ENCODE measurements at places on chromosomes 1 and 21.
A peak's percentile ranks its signal among the peaks of the same experiment; 100 is the strongest.

DNA sequence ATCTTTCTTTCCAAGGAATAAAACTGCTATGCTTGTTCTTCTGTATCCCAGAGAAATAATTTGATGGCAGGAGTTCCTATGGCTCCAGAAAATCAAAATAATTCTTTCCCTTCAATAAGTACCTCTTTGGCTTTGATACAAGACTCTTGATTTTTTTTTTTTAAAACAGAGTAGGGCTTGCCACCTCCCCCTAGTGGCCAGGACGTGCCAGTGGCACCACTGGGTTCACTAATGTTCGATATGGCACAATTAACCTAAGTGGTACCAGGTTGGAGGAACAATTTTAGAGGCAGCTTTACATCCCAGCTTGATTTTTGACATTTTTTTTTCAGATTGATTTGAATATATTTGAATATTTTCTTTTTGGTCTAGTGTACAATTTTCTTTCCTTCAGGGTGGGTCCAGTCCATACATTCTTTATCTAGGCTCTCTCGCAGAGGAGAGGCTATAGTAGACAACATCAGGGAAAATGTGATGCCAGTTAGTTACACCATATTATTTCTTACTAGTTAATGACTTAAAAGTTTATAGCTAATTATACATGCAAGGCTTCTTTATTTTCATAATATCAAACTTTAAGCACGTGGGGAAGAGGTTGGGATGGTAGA lies 330.9 kb downstream of the S1PR1 start:
- peak; percentile 18 for DNase-seq

DNA sequence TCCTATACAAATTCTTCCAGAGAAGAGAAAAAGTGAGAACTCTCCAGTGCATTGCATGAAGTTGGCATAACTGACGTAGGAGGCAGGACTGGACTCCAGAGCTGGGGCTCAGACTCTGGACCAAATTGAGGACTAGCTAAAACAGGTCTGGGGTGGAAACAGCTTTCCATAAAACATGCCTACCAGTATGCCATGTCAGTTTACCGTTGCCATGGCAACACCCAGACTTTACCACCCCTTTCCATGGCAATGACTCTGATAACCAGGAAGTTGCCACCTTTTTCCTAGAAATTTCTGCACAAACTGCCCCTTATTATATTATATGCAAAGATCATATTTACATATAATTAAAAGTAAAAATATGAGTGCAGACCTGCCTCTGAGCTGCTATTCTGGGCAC lies 8.9 kb upstream of the ZBTB8B start:
- DNase-seq = no peak

GRCh38 chr1:222788402-222789156 lies 26.3 kb upstream of the DISP1 start:
- no peak for DNase-seq

- DNase-seq = no peak
Measured at GRCh38 chr1:85048296-85049064, at the start of gene MCOLN3. Gene MCOLN3 (minus strand): TSS chr1:85048500. CDS start chr1:85045360, 3,140 bp downstream.

DNA sequence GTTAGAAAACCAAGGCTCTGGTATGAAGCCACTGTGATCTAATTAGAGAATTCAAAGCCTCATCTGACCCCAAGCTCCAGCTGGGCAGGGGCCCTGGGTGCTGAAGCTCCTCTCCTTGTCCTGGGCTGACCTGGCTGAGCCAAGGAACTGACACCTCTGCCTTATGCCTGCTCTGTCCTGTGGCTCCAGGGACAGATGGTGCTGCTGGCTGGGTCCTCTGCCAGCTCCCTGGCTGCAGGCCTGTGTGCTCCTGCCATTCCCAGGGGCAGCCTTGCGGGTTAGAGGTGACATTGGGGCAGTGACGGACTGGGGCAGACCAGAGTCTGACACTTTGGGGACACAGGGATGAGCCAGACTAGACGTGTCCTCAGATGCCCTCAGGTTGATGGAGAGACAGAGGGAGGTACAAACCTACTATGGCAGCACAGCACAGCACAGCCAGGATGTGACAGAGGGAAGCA lies 11.8 kb downstream of the ACOT11 start:
- DNase-seq = no peak

- no peak for DNase-seq
Measured at GRCh38 chr1:154557939-154558719, at the start of gene UBE2Q1. Gene UBE2Q1 (minus strand): TSS chr1:154558662. CDS start chr1:154558553, 109 bp downstream.

GRCh38 chr1:231091831-231092301 lies 51.8 kb upstream of the FAM89A start:
- no peak for DNase-seq

All from stimulated activated CD8-positive, alpha-beta memory T cell treated with anti-CD3 and anti-CD28 coated beads, Interleukin-15, amount 100 ng/mL, for 48 hours (primary cell).